CD8-positive, alpha-beta memory T cell (primary cell): ENCODE measurements at places on chromosomes 4 and X.
A peak's percentile ranks its signal among the peaks of the same experiment; 100 is the strongest.

GRCh38 chr4:53671757-53672156, 80.5 kb upstream of the LNX1 start:
- H3K36me3 ChIP-seq: no peaks in the 10 kb centered on the region
- no peaks in the 10 kb centered on the region for H3K4me1 ChIP-seq
- no peak overlapping the region for H3K27ac ChIP-seq
- H3K4me3 ChIP-seq: no peak overlapping the region

DNA sequence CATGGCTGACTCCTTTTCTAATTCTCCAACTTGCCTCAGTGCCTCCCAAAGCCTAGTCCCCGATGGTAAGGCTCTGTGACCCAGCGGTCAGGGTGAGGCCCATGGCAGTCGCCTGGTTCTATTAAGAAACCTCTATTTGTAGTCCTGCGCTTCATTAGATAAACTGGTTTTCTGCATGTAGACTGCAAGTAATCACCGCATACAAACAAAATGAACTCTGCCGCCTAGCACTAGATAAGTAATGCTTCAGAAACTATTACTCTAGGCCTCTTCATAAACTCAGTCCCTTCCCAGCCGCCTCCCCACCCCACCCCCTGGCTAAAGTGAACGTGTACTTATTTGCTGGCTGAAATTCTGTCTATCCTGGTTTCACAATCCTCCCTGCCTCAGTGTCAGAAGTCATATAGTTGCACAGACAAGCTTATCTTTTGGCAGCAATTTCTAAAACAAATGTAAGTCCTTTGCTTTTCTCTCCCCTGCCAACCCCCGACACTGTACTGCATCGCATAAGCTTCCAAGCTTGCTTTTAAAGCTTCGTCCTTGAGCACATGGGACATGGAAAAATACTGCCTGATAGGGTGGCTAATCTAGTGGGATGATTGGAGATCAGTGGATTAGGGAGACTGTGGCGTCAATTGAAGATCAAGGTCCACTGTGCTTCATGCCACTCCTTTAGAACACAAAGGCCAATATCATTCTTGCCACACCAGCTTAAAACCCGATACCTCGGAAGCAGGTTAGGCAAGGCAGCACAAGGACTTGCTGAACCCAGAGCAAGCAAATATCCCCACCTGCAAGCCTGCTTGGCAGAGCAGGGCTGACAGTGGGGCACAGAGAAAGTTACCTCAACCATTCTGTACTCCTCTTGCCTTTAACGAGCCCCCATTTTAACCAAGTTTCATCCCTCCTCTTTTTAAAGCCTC, 125.8 kb downstream of the IRF2 start:
- H3K36me3 ChIP-seq: no peaks in the 10 kb centered on the region
- H3K27ac ChIP-seq: peak overlapping the region; percentile 62
- no peak for DNase-seq
- no peaks in the 10 kb centered on the region for H3K4me1 ChIP-seq
- no peaks in the 10 kb centered on the region for H3K27me3 ChIP-seq

DNA sequence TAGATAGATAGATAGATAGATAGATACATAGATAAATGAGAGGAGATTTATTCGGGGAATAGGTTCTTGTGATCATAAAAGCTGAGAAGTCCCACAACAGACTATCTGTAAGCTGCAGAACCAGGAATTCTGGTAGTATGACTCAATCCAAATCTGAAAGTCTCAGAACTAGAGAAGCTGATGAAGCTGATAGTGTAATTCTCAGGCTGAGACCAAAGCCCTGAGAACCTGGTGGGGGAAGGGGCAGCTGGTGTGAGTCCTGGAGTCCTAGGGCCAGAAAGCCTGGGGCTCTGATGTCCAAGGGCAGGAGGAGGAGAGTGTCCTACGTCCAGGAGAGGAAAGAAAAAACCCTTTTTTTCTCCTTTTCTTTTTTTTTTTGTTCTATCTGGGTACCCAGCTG, 8.0 kb upstream of the BANK1 start:
- no peak for DNase-seq
- H3K4me3 ChIP-seq: no peak overlapping the region
- H3K27ac ChIP-seq: no peak overlapping the region
- H3K27me3 ChIP-seq: peaks cover 3% of the 10 kb centered on the region
- H3K4me1 ChIP-seq: no peaks in the 10 kb centered on the region

DNA sequence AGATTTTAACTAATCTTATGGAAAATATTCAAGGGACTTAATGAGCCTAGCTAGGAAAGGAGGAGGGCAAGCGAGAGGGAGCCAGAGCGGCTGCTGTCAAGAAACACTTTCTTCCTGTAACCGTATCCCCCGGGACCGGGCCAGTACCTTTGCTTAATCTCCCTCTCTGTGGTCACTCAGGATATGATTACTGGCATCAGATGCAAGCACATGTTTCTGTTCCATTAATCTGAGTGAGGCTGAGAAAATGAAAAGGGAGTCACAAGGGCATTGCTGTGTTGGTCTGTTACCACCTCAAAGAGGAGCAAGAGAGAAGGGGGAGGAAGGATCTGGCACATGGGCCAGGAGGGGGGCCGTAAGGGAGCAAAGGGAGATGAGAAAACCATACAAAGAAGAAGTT, 356.7 kb upstream of the GATB start:
- H3K4me1 ChIP-seq: peaks cover 42% of the 10 kb centered on the region
- no peak overlapping the region for H3K27ac ChIP-seq
- H3K36me3 ChIP-seq: no peaks in the 10 kb centered on the region
- no peaks in the 10 kb centered on the region for H3K27me3 ChIP-seq

DNA sequence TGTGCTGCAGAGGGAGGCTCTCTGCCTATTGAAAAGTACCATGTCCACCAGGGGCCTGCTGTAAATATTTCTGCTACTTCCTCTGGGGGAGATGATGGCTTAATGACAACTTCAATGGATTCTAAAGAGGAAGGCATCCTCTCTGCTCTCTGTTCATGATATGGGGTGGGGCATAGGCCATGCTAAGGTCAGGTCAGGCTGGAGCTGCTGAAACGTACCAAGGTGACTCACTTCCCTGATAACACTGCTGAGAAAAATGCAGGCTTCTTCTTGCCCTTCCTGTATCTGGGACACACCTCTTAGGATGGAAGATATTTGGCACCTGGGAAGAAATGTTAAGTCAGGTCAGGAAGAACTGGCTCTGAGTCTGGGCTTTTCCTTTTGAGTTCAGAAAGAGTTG, 31.5 kb downstream of the HS3ST1 start:
- no peaks in the 10 kb centered on the region for H3K36me3 ChIP-seq
- H3K27ac ChIP-seq: no peak overlapping the region
- no peaks in the 10 kb centered on the region for H3K27me3 ChIP-seq
- DNase-seq: no peak

- no peak overlapping the region for H3K4me3 ChIP-seq
- no peaks in the 10 kb centered on the region for H3K4me1 ChIP-seq
- no peaks in the 10 kb centered on the region for H3K36me3 ChIP-seq
- DNase-seq: no peak
- no peak overlapping the region for H3K27ac ChIP-seq
Observed at GRCh38 chr4:151865312-151865711, 104.5 kb upstream of the GATB start.

- H3K36me3 ChIP-seq: no peaks in the 10 kb centered on the region
- DNase-seq: no peak
- no peak overlapping the region for H3K27ac ChIP-seq
- no peak overlapping the region for H3K4me3 ChIP-seq
Observed at GRCh38 chr4:53563824-53564223, 27.5 kb downstream of the LNX1 start.

DNA sequence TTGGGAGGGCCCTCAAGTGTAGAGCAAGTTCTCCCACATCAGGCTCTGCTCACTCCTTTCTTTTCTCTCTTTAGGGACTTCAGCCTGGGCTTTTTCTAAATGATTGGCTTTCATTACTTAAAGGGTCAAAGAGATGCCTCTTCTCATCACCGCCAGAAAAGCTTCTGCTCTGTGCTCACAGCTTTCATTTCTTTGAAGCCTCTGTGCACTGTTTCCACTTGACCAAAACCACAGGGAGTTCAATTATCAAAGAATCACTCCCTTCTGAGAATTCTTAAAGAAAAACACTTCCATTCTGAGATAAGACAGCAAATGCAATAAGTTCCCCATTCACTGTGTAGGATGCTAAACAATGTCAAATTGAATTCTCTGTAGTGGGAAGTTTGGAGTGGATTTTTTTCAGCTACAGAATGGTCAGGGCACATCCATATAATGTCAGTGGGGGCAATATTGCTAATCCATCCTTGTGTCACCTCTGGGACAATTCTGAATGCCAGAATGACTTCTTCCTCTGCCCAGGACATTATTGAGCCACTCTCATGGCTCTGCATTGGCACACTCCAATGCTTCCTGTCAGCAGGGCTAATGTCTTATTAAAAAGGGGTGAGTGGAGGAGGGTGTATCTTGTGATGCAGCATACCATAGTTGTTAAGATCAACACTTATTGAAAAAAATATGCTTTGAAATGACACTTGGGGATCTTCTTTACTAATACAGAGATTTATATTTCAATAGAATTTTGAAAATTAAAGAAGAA, 217.6 kb downstream of the SNCA start:
- H3K4me3 ChIP-seq: no peak overlapping the region
- H3K4me1 ChIP-seq: peaks cover 10% of the 10 kb centered on the region
- no peak overlapping the region for H3K27ac ChIP-seq
- DNase-seq: no peak

- no peak for DNase-seq
- no peak overlapping the region for H3K4me3 ChIP-seq
- no peak overlapping the region for H3K27ac ChIP-seq
- no peaks in the 10 kb centered on the region for H3K27me3 ChIP-seq
Observed at GRCh38 chrX:84161641-84162040, 26.4 kb downstream of the RPS6KA6 start.

DNA sequence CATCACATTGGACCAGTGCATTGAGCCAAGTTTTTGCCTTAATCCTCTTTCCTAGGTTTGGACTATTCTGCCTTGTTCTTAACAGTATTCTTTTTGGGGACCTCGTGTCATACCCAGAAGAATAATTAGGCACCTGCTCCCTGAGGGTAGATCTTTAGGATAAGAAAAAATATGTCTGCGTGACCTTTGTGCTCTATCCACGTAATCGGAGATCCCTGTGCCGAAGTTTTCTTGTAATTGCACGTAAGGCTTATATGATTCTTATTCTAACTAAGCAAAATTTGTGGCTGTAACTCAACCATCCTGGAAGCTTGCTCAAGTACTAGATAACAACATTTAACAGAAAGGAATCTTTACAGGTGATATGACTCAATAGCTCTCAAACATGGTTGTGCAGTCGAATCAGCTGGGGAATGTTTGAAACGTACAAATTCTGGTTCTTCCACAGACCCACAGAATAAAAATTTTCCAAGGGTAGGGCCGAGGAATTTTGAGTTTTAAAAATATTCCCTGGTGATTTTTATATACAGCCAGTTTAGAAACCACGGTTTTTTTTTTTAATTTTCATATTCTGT, 344.3 kb downstream of the GBA3 start:
- H3K4me3 ChIP-seq: no peak overlapping the region
- no peaks in the 10 kb centered on the region for H3K27me3 ChIP-seq
- no peak overlapping the region for H3K27ac ChIP-seq
- no peak for DNase-seq

- no peak overlapping the region for H3K4me3 ChIP-seq
- no peaks in the 10 kb centered on the region for H3K27me3 ChIP-seq
- no peak overlapping the region for H3K27ac ChIP-seq
- no peaks in the 10 kb centered on the region for H3K36me3 ChIP-seq
- DNase-seq: no peak
Observed at GRCh38 chr4:15381806-15382338, 46.0 kb upstream of the C1QTNF7 start.

DNA sequence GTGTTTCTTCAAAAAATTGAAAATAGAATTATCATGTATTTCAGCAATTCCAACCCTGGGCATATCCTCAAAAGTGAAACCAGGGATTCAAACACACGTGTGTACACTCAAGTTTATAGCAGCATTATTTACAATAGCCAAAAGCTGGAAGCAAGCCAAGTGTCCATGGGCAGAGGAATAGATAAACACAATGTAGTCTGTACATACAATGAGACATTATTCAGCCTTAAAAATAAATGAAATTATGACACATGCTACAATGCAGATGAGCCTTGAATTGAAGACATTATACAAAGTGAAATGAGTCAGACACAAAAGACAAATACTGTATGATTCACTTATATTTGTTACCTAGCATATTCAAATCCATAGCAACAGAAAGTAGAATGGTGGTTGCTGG, 853.4 kb downstream of the STIM2 start:
- no peaks in the 10 kb centered on the region for H3K4me1 ChIP-seq
- no peak overlapping the region for H3K4me3 ChIP-seq
- H3K27me3 ChIP-seq: no peaks in the 10 kb centered on the region
- H3K36me3 ChIP-seq: no peaks in the 10 kb centered on the region
- H3K27ac ChIP-seq: no peak overlapping the region
- no peak for DNase-seq

DNA sequence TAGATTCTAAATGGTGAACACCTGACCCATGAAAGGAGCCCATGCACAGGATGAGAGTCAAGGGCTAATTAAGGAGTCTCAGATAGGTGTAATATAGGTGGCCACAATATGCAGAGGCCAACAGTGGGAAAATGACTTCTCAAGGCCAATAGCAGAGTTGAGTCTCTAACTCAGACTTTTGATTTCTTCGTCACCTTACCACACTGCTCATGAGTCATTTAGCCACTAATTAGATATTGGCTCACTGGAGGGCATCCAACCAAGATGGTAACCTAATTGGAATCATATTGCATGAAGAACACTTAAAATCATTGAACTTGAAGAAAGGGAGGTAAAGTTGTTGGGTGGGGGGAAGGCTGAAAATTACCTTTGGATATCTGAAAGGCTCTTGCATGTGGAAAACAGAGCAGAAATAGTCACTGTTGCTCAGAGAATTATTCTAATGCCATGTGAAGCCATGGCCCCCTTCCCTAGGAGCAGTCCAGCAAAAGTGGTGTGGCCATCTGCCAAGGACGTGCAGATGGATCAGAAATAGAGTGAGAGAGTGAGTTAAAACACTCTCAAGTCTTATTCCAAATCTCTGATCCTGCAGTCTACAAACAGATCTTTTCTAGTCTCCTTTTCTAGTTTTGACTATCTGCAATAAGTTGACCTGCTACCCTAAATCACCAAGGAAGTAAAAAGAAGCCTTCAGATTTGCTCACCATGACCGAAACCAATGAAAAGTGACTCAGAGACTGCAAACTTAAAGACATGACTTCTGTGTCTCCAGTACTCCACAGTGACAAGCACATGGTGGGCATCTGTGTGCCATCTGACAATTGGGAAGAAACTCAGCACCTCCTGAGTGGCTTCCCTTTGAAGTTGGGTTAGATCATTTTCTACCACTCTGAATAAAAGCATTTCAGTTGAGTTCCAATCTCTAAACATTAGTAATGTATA, 93.9 kb upstream of the C1QTNF7 start:
- H3K4me1 ChIP-seq: no peaks in the 10 kb centered on the region
- H3K27me3 ChIP-seq: no peaks in the 10 kb centered on the region
- H3K4me3 ChIP-seq: no peak overlapping the region
- no peak for DNase-seq
- H3K27ac ChIP-seq: no peak overlapping the region
- H3K36me3 ChIP-seq: no peaks in the 10 kb centered on the region
